ENCODE measurements at places on chromosomes 4 and X.

GRCh38 chr4:148951346-148951745 is 509.1 kb upstream of the NR3C2 start:
- no peak for DNase-seq

- no peak for DNase-seq
These were observed 7.2 kb downstream of the ANKRD17 start for GRCh38 chr4:73251384-73251783.

DNA sequence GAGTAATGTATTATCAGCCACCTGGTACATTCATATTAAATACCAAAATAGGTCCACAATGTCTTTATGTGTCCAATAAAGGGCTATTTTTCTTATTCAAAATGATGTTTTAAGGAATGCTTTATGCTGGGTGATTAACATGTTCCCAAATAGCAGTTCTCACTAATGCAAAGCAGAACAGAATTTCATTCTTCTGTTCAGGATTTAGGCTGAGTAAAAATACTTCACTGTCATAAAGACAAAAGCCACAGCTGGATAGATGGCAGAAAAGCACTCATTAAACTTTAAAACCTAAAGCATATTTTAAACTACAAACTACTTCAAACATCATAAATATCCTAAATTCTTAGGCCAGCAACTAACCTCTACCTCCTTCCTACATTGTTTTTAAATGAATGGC is 244.0 kb downstream of the TMA16 start:
- DNase-seq, result no peak

- no peak for DNase-seq
These were observed 559.1 kb downstream of the FSTL5 start for GRCh38 chr4:161604516-161605300.
